ENCODE measurements at places on chromosomes 4 and X.

DNA sequence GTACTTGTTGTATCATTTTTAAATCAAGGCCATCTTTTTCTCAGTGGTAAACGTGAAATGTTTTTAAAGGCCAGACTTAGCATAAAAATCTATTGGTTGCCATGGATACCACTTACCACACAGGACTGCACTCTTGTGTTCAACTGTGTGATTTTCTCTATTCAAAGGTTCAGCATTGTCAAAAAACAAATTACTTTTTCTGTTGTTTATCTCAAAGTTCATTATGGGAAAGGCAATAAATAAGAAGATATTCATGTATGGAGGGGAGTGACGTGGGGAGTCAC lies 231.0 kb upstream of the GATB start:
- DNase-seq = no peak

GRCh38 chrX:70030301-70030767 lies 19.4 kb downstream of the AWAT2 start:
- DNase-seq = no peak

- peak; percentile 99 for DNase-seq
Observed at GRCh38 chrX:41084044-41084892, 977 bp upstream of the USP9X start.

DNA sequence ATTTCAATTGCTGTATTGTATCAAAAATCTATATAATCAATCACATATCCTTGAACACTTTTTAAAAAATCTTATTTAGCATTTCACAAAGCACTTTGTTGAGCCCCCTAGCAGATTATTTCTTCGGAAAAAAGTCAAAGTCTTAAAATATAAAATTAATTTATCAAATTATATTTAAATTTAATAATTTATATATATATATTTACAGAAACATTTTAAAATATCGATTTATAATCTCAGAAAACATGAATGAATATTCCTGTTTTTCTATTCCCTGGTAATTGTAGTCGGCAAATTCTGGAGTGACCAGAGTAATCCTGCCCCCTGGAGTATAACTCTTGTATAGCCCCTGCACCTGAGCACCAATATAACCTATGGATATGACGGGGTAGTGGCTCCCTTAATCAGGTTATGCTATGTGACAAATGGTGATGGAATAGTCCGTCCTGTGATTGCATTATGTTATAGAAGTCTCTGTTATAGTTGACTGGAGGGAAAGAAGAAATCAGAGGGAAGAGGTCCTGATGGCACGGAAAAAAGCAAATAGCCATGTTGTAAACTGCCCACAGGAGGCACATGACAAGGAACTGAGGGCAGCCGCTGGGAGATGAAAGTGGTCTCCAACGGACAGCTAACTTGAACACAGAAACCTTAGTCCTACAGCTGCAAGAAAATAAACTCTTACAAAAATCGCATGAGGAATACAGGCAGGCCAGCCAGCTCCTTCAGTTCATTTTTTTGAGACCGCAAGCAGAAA lies 1092.3 kb downstream of the ARAP2 start:
- no peak for DNase-seq

DNA sequence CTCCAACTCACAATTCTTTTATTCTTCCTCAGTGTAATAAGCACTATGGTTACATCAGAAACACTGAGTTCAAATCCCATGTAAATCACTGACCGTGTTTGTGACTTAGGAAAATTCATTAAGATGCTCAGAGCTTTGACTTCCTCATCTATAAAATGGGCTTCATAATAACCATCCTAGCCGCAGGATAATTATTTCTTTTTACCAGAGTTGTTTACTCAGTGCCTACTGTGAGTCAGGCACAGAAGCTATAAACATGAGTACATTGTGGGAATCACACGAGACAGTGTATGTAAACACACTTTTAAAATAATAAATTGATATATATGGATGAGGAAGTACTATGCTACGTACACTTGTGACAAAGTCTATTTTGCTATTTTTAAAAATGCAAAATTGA lies 296.3 kb upstream of the TENM3 start:
- no peak for DNase-seq

DNA sequence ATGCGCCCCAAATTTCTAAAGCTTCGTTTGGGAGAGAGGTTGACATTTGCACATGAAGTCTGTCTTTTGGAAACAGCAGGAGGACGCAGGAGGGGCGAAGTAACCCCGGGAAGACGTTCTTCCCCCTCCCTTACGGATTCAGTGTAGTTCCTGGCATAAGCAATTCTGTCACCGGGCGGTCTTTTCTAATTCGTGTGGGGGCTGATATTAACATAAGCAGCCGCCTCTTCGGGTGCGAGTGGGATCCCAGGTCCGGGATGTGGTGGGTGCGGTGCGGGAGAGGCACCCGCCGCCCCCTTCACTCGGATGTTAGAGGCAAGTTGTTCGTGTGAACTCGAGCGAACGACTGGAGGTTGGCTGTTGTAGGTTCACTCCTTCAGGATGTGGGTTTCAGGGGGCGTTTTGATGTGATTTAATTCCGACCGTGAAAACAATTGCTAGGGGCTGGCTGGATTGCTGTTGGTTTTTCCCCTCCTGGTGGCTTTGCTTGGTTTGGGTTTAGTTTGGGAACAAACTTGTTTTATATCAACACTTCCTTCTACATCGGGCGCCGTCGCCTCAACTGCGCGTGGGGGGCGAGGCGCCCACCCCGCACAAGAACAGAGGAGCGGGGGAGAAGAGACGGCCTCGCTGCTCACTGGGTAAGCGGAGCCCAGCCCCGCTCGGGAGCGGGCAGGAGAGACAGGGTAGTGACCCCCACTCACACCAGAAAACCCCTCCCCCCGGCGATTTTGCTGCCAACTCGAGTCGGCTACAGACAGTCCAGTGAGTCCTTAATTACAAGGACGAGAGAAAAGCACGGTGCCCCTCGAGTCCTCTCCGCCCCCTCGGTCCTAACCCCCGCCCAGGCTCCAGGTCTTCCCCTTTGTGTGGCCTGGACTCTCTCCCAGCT lies 2.9 kb upstream of the LEF1 start:
- DNase-seq = no peak

DNA sequence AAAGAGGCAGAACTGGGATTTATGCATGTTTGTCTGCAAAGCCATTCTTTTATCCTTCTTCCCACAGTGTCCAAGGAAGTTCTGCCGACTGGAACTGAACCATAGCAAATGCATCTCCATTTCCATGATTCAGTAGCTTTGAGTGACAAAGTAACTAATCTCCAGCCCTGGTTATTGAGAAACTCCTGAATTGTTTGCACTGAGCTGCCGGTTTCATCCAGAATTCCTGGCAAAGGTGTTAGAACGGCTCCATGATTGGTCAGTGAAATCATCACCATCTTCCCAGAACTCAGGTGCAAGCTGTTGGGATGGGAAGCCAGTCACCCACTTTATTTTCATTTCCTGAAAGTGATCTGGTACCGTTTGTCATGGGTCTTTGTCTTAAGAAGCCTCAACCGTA lies 47.0 kb upstream of the SLC34A2 start:
- no peak for DNase-seq

DNA sequence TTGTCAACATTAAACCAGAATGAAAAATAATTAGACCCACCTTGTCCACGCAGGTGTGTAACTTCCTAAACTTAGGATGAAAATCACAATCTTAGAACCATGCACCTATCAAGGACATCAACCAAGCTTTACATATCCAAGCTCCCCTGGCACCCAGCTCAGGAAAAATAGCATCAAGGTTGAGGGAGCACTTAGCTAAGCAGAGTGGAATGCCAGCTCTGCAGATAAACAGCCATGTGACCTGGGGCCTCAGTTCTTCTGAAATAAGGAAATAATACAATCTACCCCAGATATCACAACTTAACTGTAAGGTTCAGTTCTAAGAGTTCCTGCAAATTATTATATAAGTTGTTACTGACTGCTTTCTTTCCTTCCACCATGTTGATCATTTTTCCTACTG lies 64.7 kb downstream of the DHX15 start:
- no peak for DNase-seq

- DNase-seq = no peak
Observed at GRCh38 chr4:172692701-172693100, 475.9 kb upstream of the GALNT7 start.

GRCh38 chr4:153782581-153782980 lies 6.3 kb downstream of the SFRP2 start:
- DNase-seq = no peak

DNA sequence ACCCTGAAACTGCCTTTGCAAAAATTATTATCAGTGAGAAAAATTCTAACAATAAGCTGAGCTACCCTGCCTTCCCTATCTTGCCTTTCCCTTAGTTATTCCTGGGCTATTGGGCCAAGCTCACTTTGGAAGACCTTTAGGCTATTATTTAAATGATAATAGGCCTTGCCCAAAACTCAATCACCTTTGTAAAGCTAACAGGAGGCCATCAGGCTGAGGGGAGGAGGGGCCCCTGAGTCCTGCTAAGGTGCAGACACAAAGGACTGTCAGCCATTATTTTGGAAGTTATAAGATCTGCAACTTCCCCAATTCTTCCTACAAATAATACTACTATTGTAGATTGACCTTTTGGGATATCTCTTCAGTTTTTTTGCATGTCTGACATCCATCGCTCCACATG lies 278.8 kb upstream of the DIAPH2 start:
- no peak for DNase-seq

- no peak for DNase-seq
Observed at GRCh38 chr4:133150486-133151340, 1.6 kb downstream of the PCDH10 start.

DNA sequence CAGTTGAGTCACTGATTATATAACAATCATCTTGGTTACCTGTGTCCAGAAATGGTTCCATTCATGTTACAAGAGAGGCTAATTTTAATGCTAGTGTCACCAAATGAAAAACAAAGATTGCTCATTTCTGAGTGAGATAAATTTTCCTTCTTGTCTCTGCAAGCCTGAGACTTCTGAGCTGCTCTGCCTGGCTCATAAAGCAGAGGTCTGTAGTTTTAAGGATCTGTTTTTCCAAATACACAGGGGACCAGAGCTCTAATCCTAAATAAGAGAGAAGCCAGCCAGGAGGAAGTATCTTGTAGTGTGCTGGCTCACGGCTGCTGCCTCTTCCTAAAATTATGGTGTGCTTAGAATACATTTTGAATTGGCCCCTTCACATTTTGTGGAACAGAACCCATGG lies 42.6 kb downstream of the CLDN34 start:
- no peak for DNase-seq

DNA sequence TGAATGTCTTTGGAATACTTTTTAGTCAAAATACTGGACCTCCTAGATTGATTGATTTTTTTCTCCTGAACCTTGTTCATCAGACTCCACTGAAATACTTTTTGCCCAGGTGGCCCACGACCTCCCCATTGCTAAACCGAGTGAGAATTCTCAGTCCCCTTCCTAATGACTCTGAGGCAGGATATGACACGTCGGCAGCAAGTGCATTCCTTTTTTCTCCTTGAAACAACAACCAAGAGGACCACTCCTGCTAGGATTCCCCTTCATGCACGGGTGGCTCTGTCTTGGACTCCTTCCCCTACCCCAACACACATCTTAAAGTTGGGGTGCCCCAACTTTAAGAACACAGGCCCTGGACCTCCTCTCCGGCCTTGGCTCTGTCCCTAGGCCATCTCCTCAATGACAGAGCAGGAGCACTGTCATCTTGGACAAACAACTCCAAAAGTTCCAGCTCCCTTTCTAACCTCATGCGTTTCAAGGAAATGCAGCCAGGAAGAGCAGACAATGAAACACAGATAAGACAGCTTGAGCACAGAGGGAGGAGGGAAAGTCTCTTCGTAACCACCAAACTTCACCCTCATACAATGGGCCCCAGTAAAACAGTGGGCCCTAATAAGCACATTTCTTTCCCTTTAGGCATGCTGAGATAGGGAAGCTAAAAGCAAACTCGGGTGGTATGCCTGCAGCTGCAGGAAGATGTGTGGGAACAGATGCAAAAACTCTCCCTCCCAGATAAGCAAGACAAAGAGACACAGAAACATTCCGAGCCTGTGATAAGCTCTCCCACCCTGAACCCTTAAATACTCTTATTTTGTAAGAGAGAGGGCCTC lies 33.9 kb downstream of the ZBTB49 start:
- DNase-seq = no peak

All from ureter (tissue), 1 donor.